ENCODE measurements at places on chromosomes 6 and 20.

DNA sequence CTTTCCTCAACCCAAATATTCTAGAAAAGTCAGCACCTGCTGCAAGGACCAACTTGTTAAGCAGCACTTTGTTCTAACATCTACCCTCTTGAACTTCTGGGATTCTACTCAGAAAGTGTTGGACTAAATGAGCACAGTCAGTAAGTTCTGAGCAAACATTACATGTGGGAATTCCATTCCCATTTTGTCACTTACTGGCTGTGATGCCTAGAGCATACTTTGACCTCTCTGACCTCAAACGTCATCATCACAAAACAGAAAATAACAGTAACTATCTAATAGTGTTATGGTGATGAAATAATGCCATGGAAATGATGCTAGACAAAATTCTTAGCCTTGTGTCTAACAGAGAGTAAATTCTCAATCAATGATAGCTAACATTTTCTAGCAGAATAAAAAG is 829.4 kb downstream of the EPHA7 start:
- DNase-seq: no peak

DNA sequence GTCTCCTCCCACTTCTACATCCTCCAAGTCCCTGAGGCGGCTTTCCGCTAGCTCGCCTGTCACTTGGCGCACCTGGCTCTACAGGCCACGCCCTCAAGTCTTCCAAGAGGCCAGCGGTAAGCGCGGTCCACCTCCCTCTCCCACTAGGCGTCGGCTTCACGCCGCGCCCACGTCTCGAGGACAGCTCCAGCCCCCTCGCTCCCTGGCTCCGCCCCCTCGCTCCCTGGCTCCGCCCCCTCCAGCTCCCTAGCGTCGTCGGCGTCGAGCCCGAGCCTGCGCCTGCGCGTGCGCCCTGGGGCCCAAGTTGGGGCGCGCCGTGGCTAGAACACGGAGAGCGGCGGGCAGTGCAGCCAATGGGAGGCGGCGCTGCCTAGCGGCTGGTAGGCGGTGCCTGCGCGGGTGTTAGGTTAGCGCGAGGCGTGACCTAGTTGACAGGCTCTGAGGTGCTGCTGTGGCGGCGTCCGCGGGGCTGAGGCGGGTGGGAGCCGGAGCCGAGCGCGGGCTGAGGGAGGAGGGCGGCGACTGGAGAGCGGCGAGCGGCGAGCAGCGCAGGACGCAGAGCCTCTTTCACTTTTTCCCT is at the start of gene MACROD2:
Gene MACROD2, plus strand, starts transcription at position 431 of the 580 bp plus-strand sequence.
- no peak for DNase-seq

DNA sequence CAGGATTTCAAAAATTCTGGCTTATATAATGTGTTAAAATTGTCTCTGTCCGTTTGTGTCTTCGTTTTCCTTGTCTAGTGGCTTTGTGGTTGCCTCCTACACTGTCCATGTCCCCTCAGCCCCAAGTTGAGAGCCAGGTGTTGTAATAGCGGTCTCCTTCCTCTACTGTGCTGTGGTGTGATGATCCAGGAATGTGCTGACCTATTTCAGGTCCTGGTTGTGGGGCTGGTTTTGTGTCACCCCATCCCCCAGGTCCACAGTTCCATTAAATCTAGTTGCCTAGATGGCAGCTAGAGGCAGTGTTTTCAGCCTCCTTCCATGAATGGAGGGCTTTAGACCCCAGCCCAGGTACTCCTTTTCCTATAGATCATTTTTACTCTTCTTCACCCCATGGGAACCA is 128.7 kb downstream of the DNAH8 start:
- no peak for DNase-seq

GRCh38 chr20:38199501-38200390 is 34.7 kb upstream of the TGM2 start:
- no peak for DNase-seq

- DNase-seq: no peak
These were observed 15.9 kb upstream of the MDGA1 start for GRCh38 chr6:37713529-37714119.

DNA sequence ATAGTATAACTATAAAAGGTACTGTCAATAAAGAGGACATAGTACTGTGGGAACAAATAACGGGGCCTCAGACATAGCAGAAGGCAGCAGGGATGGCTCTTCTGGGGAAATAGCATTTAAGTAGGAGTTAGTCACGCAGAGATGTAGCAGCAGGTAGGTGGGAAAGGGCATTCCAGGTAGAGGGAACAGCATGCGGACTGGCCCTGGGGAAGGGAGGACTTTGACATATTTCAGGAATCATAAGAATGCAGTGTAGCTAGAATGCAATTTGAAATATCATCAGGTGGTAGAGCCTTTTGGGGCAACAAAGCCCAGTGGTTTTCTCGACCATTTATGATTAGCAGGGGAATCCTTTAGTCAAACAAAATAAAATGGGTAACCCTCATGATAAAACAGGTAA is 191.1 kb downstream of the SLC24A3 start:
- no peak for DNase-seq

DNA sequence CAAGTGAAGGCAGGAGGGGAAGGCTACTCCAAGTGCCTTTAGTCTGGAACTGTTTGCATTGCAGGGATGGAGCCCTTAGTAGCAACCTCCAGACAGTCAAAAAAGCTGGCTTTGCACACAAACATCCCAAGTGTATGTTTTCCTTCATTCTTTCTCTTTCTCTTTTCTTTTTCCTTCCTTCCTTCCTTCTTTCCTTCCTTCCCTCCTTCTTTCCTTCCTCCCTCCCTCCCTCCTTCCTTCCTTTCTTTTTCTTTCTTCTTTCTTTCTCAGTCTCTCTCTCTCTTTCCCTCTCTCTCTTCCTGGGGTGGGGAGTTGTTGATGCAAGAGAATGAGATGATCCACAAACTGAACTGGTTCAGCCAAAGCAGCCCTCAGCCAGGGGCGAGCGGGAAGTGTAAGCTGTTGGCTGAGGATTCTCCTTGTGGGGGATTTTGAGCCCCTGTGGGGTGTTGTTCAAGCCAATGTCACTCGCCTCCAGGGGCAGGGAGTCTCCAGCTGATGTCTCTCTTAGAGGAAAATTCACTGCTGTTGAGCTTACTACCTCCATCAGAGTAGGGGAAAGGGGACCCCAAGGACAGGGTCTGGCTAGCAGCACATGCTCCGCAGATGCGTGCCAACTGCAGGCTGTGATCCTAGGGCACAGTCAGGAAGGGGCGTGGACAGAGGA is 11.7 kb downstream of the RSPO4 start:
- no peak for DNase-seq

DNA sequence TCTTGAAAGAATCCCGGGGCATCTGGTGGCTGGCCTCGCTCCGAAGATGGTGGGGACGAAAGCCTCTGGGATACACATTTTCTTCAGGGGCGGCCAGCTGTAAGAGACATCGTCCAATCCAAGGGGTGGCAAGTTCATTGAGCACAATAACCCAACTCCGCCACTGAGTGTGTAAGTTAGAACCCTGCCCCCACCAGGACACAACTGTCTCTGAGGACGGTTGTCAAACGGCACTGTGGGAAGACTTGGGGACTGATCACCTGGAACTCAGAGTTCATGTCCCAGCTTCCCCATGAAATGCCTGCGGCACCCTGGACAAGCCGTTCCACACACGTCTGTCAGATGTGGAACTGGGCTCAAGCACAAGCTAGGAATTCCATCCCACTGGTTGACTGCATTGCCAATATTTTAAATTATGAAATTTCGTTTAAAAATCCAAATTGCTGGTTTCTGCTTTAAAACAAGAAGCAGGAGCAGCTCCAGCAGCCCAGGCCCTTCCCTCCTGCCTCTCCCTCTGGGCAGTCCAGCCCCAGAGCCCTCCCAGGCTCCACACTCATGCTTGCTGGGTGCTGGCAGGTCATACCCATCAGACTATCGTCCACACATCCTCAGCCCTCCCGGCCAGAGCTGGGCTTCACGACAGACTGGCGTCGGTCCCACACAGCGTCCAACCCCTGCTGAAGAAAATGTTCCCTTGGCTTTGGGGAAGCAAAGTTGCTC is 80.9 kb upstream of the AFDN start:
- DNase-seq: no peak

- DNase-seq: peak; percentile 22
These were observed 3.9 kb upstream of the LY6G6D start for GRCh38 chr6:31711233-31711632.

DNA sequence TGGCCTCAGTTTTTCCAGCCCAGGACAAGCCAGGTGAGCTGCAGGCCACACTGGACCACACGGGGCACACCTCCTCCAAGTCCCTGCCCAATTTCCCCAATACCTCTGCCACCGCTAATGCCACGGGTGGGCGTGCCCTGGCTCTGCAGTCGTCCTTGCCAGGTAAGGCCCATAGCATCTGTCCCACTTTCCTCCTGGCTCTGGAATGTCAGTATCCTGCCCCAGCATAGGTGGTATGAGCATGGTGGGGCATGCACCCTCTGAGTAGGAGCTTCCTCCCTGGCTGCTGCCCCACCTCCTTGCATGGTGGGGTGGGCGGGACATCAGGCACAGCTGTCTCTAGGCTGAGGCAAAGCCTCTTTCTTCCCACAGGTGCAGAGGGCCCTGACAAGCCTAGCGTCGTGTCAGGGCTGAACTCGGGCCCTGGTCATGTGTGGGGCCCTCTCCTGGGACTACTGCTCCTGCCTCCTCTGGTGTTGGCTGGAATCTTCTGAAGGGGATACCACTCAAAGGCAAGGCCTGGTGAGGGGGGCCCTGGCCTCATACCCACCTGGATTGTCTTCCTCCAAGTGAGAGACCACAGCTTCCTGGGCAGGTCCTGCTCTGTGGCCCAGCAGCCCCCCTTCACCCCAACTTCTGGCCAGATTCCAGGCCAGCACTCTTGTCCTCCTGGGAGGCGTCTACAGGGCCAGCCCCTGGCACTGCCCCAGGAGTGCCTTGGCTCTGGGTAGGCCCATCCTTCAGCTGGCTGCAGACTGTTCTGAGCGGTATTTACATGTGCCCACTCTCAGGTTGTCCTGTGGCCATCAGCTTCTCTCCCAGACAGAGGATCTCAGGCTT is 9.1 kb downstream of the PI16 start:
- no peak for DNase-seq

- DNase-seq: peak; percentile 13
These were observed 646.3 kb downstream of the UTRN start for GRCh38 chr6:144931172-144932035.

DNA sequence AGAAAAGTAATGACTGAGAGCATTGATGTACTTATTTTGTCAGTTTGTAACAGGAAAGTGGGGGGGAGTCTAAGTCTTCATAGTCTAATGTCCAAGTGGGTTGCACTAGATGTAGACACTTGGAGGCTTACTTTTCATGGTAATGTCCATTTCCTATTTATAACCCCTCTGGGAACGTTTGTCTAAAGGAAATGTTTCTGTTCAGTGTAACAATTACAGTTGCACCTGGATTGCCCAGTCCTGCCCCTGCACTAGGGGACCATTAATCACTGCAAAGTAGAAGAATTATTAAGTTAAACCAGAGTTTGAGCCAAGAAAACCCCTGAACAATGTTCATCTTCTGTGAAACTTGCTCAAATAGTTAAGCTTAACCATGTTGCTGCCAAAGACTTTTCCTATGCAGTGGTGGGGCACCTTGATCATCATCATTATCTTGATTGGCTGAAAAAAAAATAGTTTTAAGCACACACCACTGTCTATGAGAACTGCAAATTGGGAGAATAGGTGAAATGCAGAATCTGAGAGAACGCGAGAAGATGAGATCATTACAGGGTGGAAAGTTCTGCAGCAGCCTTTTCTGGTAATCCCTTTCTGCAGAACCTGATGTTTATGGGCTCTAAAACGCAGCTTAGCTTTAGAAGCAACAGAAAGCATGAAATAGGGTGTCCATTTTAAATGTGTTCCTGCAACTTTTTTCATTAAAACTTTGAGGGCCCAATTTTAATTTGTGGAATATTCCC is 106.0 kb downstream of the ZNF217 start:
- DNase-seq: no peak

DNA sequence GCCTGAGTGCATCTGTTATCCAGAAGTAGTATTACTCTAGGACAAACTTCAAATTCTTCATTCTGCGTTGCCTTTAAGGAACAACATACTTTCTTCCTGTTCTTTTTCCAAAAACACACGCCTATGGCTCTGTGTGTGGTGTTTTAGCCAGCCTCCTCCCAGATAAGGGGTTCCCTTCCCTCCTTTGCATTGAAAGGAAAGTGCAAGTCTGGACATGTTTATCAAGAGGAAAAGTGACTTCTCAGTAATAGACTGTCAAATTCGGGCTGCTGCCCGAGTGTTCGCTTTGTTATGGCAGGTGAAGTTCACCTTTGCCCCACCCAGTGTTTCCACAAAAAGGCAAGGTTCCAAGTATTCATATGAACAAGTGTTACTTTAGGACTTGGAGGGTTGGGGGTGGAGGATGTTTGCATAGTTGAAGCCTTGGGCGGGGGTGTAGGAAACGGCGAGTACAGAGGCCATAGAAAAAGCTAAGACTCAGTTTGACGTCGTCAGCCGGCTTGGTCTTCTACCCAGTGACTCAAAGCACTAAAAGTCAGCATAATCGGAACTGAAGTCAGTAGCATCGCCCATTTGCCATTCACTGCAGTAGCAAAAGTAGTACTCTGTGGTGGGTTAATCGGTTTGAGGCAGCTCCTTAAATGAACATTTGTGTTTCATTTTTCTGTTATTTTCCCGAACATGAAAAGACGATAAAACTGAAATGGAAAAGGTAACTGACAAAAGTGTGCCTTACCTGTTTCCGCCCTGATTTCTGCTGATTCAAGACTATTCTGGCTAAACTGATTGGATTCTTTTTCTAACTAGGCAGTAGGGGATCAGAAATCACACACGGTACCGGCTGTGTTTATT is 12.5 kb downstream of the PRDM1 start:
- no peak for DNase-seq

GRCh38 chr20:3681352-3681930 is 369 bp downstream of the ADAM33 start:
- no peak for DNase-seq

GRCh38 chr6:138031417-138031816 is 75.8 kb downstream of the PERP start:
- DNase-seq: no peak

DNA sequence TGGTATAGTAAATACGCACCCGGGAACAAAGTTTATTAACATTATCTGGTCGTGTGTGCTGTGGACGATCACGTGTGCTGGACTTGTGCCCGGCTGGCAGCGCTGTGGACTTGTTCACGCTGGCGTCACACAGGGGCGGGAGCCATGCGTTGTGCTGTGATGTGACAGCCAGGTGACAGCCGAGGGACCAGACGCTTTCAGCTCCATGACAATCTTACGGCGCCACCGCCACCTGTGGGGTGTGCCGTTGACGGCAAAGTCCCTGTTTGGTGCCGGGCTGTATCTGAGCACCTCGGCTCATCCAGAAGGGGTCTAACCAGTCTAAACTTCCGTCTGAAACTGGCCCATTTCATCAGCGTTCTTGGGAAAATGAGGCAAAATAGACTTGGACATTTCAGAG is 25.2 kb downstream of the DLL1 start:
- no peak for DNase-seq

DNA sequence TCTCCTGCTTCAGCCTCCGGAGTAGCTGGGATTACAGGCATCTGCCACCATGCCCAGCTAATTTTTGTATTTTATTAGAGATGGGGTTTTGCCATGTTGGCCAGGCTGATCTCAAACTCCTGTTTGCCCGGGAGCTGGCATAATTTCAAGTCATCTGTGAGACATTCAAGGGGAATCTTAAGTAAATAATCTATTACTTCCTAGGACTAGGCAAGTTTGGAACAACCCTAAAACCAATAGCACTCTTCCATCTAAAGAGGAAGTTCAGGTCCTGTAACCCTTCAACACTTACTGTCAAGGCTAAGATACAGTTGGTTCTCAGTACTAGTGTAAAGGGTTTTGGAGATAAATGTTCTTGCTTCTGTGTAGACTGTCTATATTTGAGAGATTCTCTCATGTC is 267.8 kb upstream of the IRAK1BP1 start:
- DNase-seq: no peak
